ENCODE measurements at places on chromosomes 16 and 17.

GRCh38 chr17:62787366-62787765 is 20.7 kb downstream of the MARCHF10 start:
- no peak for DNase-seq

- no peak for DNase-seq
Measured at GRCh38 chr17:7745748-7746470, 28.4 kb downstream of the DNAH2 start.

- DNase-seq = no peak
Measured at GRCh38 chr16:89504091-89504490, 4.1 kb upstream of the SPG7 start.

GRCh38 chr16:85781156-85781555 is 18.2 kb downstream of the EMC8 start:
- DNase-seq = no peak

GRCh38 chr17:49829026-49829425 is 18.8 kb downstream of the TAC4 start:
- no peak for DNase-seq

- no peak for DNase-seq
Measured at GRCh38 chr16:48562475-48562874, 47.5 kb downstream of the N4BP1 start.

GRCh38 chr17:44558334-44558709 is 1.0 kb downstream of the FZD2 start:
- DNase-seq = no peak

GRCh38 chr17:50128441-50129352 is 1.3 kb downstream of the SAMD14 start:
- no peak for DNase-seq

DNA sequence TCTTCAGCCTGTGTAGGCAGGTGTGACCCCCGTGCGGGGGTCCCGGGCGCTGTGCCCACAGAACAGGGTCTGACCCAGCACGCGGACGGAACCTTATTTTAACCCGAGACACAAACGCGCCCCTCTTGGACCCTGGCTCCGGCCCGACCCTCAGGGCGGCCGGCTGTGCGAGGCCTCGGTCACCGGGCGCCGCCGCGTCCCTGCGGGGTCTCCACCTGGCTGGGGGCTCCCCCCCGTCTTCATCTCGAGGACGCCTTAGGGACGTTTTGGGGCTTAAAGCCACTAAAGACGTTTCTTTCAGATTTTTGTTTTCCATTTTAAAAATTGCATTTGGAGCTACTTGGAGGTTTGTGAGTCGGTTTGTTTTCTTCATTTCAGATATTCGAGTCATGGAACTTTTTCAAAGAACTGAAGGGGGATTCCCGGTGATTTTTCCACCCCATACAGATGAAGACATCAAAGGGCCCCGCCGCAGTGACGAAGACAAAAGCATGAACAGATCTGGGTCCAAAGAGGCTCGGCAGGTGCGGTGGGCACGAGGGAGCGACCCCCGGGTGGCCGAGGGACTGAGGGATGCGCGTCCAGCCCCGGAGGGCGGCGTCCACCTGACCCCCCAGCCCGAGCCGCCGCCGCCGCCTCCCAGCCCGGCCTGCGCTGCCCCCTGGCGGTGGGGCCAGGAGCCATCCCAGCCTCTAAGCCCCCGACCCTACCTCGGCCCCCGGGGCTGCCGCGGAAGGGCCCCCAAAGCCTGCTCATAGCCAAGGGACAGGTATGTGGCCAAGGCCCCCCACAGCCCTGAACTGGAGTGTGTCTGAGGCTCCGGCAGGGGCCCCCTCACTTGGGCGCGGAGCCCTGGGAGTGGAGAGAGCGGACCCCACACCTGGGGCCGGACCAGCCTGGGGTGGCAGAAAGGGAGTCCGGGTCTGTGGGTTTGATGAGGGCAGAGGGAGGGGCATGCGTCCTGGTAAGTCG is 3.8 kb upstream of the CD7 start:
- DNase-seq = peak; percentile 85

GRCh38 chr17:59807892-59808509 is 84.7 kb downstream of the TUBD1 start:
- no peak for DNase-seq

GRCh38 chr16:1674751-1675664 is 3.1 kb upstream of the JPT2 start:
- no peak for DNase-seq

GRCh38 chr17:45841883-45842525 is 2.7 kb upstream of the SPPL2C start:
- no peak for DNase-seq

DNA sequence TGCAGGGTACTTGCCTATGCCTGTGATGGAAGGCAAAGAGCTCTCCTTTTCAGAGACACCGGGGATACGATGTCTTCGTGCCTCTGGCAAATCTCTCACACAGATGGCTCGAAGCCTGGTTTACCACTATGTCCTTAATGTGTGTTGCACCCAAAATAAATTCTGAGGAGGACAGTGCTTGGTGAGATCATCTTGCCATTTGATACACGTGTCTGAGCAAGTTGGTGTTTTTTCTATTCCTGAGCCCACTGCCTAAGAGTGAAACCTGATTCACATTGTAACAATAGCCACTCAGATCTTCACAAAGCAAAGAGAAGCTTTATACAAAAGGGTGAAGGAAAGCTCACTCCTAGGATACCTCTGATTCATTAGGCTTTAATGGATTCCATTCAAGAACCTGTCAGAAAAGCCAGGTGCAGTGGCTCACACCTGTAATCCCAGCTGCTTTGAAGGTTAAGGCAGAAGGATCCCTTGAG is 33.1 kb upstream of the AKAP1 start:
- DNase-seq = no peak

DNA sequence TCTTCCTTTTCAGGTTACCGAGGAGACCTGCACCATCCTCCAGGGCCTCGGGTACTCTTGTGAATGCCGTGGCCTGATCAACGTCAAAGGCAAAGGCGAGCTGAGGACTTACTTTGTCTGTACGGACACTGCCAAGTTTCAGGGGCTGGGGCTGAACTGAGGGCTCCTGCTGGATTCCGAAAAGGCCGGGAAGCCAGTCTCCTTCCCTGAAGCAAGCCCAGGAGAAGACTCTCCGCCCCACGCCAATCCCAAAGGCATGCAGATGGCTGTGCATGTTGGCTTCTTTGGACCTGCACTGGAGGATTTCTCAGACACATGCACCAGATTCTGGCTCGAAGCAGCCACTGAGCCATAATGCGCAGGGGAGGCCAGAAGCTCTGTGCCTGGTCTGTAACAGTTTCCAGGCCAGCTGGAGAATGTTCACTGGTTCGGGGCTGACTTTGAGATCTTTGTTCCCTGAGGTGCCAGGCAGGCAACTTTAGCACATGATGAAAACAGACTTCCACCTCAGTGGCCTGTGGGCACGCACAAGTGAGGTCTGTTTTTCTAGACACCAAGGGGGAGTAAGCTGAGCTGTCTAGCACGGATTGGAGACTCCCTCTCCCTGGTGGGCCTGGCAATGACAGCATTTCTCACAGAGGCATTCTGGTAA is 49.1 kb downstream of the ADCY7 start:
- DNase-seq = no peak
